CD14-positive monocyte (primary cell): ENCODE measurements at places on chromosomes 7 and 10.
A peak's percentile ranks its signal among the peaks of the same experiment; 100 is the strongest.

DNA sequence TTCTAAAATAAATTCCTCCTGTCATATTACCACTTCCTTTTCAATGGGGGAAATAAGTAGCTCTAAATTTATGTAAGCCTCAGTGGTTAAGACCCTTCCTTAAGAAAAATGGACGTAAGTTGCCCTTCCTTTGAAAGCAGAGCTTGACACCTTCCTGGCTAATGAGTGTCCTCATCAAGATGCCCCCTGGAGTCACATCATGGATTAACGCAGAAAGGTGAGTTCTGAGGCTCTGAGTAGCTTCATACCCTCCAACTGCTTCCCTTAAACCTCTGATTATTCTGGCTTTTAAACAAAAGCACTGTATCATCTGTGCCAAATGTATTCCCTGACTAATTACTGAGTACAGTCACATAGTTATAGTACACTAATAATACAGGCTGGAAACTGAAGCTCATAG is 14.7 kb downstream of the KCTD7 start:
- DNase-seq: no peak

- DNase-seq: no peak
Measured at GRCh38 chr10:33899578-33900531, 565.4 kb upstream of the NRP1 start.

DNA sequence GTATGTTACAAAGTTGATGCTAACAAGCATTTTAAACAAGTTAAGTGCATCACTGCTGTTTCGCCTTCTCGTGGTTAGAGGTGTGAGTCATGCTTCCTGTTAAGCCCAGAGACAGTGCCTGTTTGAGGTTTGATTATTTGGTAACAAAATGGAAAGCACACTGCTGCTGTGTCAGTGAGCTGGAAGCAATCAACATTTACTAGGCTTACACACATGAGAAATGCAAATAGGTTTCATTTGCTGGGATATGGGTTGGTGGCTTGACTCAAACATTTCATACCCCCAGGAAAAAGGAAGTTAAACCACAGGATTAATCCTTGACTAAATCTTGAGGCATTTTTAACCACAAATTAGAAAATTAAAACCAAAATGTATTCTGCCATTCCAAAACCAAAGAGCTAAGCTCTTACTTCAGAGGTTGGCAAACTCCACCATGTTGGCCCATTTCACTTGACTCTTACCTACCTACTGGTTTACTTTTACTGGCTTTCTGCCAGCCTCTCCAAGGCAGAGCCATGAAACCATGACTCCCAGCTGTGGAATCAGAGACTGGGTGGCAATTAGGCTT is 139.2 kb downstream of the ETV1 start:
- peak; percentile 65 for DNase-seq

DNA sequence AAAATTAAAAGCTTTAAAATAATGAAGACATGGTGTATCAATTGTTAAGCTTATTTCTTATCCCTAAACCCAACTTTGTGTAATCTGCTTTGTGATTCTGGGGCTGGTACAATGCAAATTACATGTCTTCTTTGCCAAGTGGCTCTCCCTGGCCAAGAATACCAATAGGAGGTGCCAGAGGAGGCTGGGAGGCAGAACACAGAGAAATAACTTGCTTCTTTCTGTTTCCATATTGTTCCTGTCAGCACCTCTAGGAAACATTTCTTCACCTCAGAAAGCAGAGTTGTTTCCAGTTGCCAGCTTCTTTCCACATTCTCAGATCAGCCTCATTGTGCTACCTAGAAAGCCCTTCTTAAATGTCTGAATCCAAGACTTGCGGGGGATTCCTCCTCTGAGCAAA is 174.4 kb downstream of the MDFIC start:
- no peak for DNase-seq

GRCh38 chr7:292826-293225 is 2.9 kb downstream of the FOXL3 start:
- DNase-seq: no peak

- DNase-seq: no peak
Measured at GRCh38 chr10:84118395-84119006, 20.8 kb upstream of the GHITM start.

DNA sequence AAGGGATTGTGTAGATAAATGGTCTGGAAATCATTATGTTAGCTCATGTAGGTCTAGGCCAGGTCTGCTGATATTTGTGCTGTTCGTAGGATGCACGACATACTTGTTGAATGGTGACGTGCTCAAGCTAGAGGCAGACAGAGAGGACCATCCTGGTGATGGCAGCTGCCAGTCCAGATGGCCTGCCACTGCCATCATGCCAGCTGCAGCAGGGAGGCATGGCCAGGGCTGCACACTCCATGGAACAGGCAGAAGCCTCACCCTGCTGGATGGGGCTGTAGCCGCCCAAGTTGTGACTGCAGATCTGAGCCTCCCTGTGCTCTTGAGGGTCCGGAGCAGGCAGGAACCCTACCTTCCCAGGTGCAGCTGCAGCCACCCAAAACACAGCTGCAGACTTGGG is 80.3 kb downstream of the SPDYE5 start:
- DNase-seq: no peak

DNA sequence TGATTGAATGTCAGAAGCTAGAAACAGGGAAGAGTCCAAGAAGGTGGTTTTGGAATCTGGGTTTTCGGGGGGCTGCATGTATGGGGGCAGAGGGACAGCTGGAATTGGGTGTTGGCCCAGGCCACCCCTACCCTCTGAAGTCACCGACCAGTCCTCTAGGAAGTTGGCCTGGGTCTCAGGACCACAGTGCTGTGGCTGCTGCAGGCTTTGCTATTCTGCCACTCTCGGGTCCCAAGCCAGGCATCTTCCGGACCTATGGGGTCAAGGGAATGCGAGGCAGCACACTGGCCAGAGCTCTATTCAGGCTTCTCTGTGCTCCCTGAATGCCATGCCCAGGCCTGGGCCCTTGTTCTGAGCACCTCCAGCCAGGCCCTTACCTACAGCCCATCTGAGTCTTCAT is 13.2 kb downstream of the FGF8 start:
- no peak for DNase-seq

GRCh38 chr7:83957333-83957732 is 237.3 kb downstream of the SEMA3A start:
- peak; percentile 4 for DNase-seq

DNA sequence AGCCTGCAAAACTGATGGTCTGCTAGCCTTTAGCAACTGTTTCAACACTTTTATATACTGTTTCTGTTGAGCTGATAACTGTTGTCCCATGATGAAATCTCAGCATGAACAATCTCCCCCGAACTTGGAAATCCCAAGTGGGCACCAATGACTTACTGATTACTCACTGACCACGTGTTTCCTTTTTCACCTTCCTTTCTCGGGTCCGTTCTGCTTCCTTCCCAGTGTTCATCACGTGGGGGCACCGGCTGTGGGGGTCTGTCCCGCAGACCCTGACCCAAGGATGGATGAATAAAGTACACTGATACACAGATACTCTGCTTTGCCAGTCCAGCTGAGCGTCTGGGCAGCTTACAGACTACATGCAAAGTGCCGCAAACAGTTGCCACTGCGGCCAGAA is 39.0 kb upstream of the RASGEF1A start:
- peak; percentile 53 for DNase-seq

DNA sequence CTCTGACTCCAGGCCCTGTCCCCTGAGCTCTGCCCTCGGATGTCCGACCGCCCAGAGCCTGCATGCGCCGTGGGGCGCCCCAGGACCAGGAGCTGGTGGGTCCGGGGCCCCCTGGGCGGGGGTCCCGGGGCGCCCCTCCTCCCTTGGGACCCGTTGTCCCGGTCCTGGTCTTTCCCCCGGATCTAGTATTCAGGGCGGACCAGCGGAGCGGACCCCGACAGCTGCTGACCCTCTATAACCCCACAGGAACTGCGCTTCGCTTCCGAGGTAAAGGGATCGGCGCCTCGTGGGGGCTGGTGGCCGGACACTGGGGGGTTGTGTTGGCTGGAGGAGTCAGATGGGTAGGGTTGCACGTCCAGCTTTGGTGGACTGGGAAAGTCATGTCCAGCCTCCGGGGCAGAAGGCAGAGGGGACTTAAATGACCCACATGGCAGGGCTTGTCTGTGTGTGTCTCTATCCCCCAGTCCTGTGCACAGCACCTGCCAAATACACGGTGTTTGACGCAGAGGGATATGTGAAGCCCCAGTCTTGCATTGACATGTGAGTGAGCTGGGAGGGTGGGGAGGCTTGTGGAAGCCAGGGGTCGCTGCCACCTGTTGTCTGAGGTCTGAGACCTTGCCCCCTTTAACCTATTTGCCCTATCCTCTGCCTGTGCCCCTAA is 520 bp downstream of the MOSPD3 start:
- DNase-seq: no peak

GRCh38 chr7:27088002-27088922 is 7.5 kb downstream of the HOXA1 start:
- DNase-seq: no peak

DNA sequence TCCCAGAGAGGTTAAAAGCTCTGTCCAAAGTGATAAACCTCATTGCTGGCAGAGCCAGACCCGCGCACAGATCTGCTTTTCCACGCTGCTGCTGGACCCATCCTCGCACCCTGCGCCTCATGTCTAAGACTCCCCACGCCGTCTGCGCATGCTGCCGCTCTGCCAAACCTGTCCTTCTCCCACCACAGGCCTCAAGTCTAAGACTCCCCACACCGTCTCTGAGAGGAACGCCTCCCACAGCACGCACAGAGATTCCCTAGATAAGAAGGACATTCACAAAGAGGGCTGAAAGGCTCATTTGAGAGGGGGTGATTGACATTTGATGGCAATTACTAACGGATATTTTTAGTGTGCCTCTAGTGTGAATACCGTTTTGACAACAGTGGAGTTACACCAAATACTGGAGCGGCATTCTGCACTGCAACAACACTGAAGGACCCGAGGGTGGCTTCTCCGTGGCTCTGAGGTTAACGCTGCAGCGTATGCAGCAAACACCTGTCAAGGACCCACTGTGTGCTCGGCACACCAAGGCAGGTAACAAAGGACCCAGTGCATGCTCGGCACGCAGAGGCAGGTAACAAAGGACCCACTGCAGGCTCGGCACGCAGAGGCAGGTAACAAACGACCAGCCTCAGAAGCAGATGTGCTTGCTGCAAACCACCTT is 231.4 kb downstream of the DNAJB6 start:
- no peak for DNase-seq
